ENCODE measurements at places on chromosomes 1 and 21.

DNA sequence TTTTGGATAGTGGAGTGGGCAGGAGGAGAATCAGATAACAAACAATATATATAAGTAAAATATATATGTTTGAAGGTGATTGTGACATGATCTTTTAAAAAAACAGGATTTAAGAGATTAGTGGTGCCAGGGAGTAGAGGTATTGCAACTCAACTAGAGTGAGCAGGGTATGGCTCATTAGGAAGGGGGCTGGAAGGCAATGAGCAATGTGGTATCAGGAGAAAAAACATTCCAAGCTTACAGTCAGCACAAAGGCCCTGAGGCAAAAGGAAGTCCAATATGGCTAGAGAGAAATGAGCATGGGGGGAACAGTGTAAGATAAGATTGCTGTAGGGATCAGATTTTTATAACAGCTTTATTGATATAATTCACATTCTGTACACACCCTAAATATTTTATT is 5.3 kb upstream of the GADD45A start:
- DNase-seq, result peak; percentile 31

- no peak for DNase-seq
Observed at GRCh38 chr1:210292231-210292871, 36.4 kb upstream of the HHAT start.

GRCh38 chr1:32618673-32619221 is 31.6 kb downstream of the ZBTB8OS start:
- DNase-seq, result peak; percentile 24

GRCh38 chr1:18422076-18422777 is 58.5 kb upstream of the KLHDC7A start:
- DNase-seq, result no peak

GRCh38 chr1:230212405-230212936 is 145.4 kb downstream of the GALNT2 start:
- DNase-seq, result no peak

DNA sequence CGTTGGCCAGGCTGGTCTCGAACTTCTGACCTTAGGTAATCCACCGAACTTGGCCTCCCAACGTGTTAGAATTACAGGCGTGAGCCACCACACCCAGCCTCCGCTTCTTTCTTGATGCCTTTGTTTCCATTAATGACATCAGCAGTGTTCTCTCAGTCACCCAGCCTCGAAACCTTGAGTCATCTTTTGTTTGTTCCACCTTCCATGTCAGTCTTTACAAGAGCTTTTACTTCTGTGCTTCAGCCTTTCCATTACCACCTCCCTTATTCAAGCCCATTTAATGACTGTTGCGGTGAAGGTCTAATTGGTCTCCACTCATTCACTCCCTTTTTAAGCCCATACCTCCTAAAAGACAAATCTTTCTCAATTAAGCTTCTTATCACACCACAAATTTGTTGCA is 146.6 kb upstream of the ADGRL2 start:
- peak; percentile 23 for DNase-seq

DNA sequence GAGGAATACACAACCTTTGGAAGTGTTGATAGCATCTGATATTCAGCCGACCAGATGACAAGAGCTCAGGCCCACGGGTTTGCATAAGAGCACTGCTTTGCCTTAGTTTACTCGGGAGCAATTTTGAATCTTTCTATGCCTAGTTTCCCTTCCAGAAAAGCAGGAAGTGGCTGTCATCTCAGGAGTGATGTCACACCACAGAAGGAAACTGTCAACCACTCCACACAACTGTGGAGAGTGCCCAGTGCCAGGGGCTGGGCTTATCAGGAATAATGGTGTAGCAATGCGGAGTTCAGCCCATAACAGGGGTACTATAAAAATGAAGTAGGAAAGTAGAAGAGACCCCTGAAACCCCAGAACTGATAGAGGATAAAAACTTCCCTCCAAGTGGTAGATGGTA is 28.4 kb downstream of the NTPCR start:
- DNase-seq, result no peak

DNA sequence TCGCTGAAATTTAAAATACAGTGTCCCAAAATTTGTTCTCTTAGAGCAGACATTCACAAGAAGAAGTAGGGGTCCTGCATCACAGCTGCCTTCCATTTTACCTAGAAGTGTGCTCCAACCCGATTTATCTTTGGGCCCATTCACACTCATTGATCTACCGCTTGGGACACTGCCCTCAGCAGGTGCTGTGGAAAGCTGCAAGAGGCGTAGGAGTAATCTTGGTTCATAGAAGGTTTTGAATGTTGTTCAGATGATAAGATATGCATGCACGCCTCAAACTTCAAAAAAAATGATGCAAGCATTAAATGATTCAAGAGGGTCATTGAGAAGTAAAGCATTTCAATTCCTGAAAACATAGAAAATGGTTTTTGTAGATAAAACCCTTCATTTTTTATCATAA is 18.6 kb upstream of the C1orf105 start:
- DNase-seq, result no peak

GRCh38 chr1:241308471-241308870 is 48.5 kb downstream of the RGS7 start:
- no peak for DNase-seq

GRCh38 chr1:2468041-2468472 is 8.0 kb upstream of the PLCH2 start:
- DNase-seq, result no peak

GRCh38 chr21:43767984-43768867 is 7.9 kb downstream of the CSTB start:
- DNase-seq, result peak; percentile 93
